ENCODE measurements at places on chromosomes 6 and 20.

GRCh38 chr20:19712721-19713260 is 45.3 kb upstream of the RIN2 start:
- DNase-seq, result no peak

- DNase-seq, result peak; percentile 9
These were observed 73.8 kb upstream of the SCP2D1 start for GRCh38 chr20:18739751-18740166.

- DNase-seq, result no peak
These were observed 81.6 kb upstream of the KHDRBS2 start for GRCh38 chr6:62367601-62368000.

DNA sequence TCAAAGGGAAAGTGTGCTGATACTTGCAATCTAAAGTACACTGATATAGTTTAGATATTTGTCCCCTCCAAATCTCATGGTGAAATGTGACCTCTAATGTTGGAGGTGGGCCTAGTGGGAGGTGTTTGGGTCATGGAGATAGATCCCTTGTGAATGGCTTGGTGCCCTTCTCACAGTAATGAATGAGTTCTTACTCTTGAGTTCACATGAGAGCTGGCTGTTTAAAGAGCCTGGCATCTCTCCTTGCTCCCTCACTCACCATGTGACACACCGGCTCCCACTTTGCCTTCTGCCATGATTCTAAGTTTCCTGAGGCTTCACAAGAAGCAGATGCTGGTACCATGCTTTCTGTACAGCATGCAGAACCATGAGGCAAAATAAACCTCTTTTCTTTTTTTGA is 78.1 kb downstream of the REPS1 start:
- DNase-seq, result no peak

DNA sequence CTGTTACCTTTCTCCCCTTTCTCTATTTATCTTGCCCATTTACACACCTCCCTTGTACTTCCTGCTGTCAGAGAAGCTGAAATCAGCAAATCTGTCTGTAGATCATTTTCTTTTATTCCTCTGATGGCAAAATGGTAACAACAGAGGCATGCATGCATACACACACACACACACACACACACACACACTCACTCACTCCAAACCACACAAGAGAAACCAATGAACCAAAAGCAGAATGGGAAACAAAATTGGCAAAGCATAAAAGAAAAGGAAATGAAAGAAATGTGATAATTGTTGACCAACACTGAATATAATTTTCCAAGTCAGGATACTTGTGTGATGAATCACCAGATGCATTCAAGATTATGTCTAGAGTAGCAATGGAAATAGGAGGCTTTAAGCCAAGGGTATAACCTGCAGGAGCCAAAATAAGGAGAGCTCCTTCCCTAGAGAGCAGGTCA is 172.4 kb downstream of the PLCB4 start:
- DNase-seq, result no peak

- DNase-seq, result no peak
These were observed 146.1 kb upstream of the LRFN2 start for GRCh38 chr6:40733290-40733689.

DNA sequence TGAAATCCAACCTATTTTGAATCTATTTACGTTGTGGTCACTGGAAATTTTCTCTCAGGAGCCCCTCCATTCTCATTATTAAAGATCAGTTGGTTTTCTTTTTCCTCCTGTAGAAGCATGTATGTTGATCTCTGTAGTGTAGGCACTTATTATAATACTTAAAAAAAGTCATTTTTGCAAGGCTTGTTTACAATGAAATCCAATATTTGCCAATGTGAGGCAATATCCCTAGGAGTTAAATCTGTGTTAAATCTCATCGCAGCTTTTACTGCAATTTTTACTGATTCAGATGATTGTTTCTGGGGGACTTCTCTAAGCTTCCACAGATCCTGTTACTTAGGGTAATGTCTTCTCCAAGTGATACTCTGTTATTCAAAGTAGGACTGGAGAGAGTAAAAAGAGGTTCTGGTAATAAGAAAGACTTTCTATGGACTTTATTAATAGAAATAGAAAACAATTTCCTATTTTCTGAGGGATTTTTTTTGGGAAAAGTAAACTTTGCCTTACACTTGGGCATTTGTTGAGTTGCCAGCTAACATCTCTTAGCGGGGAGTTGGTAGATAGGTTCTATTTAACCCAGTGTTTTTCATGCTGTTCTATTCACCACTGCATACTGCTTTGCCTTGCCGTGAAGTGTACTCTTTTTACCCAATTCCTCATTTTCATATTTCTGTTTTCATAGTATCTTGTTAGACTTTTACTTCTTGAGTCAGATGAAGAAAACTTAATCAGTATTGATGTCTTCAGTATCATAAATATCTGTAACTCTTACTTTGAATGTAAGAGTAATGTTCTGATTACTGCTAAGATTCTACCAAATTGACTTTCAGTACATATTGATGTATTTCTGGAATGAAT is 48.6 kb downstream of the CDKAL1 start:
- no peak for DNase-seq

- DNase-seq, result peak; percentile 41
These were observed 5.5 kb downstream of the DYNLT1 start for GRCh38 chr6:158639056-158639455.

DNA sequence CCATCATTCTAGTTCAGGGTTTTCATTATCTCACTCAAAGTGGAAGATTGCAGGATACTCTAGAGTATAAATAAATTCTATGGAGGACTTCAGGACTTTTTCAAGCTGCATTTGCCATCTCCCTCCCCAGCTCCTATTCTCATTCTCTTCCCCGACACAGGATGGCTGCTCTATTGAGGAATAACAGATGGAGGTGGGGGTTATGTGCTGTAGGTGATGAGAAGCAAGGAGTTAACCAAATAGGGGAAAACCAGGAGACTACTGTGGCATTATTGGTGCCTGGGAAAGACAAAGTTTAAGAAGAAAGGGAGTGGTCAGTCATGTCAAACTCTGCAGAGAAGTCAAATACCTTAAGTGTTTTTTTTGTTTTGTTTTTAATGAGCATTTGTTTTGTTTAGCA is 109.3 kb downstream of the GRIK2 start:
- no peak for DNase-seq

DNA sequence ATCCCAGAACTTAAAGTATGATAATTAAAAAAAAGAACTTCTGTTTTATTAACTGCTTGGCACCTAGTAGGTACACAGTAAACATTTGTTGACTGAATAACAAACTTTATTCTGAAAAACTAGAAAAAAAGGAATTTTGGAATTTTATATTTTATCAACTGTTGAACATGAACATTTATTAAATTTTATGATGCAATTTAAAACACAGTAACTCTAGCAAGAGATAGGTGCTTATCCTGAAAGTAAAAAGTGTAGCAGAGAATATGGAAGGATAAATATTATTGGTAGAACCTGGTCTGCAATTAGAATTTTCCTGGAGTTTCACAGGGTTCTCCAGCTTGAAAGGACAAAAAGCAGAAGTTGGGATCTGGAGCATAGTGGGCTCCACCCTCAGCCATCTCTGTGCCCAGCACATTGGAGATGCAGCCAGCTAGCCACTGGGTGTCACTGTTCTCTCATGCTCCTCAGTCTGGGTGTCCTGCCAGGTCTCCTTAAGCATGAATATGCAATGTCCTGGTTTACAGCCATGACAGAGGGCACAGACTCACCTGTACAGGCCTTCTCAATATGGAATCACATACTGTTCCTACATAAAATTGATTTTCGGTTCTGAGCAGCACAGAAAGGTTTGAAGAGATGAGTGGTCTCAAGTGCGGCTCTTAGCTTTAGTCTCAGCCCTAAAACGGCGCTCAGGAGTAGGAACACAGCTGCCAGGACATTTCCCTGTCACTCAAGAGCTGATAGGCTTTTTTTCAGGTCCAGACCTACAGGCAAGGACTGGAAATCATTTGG is 31.7 kb upstream of the IL20RA start:
- peak; percentile 75 for DNase-seq

GRCh38 chr20:25187635-25188034 is 7.9 kb upstream of the ENTPD6 start:
- DNase-seq, result no peak

- no peak for DNase-seq
These were observed 111.3 kb downstream of the UBE3D start for GRCh38 chr6:82954356-82954755.

DNA sequence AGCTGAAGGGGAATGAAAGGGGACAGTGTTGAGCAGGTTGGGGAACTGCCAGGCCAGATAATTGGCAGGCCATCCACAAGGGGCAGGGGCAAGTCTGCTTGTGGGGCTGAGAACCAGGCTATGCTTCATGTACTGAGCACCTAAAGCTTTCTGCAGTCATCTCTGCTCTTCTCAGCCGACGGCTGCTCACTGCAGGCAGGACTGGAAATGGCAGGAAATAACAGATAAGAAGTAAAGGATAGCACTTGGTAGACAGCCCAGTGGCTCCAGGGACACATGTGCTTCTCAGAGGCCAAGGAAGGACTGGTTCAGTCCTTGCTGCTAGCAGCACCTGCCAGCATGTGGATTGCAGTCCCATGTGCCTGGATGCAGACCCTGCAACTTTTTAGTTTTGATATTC is 89.8 kb downstream of the CD164 start:
- DNase-seq, result no peak

DNA sequence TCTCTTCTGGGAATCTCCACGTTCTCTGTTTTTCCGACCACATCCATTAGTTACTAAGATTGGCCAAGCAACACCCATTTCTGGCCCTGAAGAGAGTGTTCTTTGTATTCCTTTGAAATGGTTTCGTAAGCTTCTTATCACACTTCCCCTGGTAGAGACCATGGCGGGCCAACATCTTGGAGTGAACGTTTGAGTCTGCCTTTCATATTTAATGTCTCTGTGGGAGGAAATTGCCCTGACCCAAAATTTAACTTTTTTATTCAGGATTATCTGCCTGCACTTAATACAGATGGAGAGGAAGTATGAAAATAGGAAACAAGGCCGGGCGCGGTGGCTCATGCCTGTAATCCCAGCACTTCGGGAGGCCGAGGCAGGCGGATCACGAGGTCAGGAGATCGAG is 177.0 kb upstream of the SNX9 start:
- no peak for DNase-seq

DNA sequence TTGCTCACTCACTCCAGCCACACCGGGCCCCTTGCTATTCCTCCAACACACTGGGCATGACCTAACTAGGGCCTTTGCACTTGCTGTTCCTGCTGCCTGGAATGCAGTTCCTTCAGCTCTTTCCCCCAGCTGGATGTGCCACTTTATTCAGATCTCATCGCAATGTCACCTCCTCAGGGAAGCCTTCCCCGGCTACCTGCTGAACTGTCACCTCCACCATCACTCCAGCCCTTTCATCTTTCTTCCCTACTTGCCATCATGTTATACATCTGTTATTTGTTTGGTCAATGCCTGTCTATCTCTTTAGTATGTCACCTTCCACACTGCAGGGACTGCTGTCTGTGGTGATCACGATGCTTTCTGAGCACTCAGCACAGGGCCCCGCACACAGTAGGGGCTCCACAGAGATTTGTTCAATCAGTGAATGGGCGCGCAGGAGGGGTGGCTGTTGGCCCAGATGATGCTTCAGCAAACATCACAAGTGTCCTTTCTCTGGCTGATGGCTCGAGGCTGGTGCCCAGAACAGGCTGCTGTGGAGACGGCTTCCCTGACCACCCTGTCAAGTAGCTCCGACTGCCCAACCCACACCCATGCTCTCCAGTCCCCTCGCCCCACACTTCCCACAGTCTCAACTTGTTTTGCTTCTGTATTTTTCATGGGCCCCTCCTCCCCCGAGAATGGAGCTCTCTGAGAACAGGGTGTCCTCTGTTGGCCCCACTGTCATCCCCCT is 31.8 kb downstream of the CEBPB start:
- no peak for DNase-seq

- DNase-seq, result no peak
These were observed 78.4 kb upstream of the TMEM170B start for GRCh38 chr6:11459079-11459610.

DNA sequence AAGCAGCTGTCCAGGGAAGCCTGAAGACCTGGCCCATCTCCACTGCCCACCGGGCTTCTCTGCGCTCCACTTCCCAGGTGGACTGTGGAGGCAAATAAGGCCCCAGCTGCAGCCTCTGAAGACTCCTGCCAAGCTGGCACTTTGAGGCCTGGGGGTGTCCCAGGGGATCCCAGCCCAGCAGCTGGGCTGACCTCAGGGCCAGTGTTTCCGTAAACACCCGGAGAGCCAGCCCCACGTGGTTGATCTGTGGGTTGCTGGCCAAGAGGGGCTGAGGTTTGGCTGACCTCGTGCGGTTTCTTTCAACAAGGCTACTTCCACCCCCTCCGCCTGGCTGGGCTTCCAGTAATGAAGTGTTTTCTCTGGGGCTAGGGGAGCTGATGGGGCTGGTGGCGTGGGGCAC is 12.4 kb upstream of the CCN5 start:
- DNase-seq, result no peak

GRCh38 chr6:31740397-31741223 is 805 bp downstream of the MSH5 start:
- DNase-seq, result no peak

GRCh38 chr20:40835321-40835720 is 146.3 kb upstream of the MAFB start:
- DNase-seq, result no peak

DNA sequence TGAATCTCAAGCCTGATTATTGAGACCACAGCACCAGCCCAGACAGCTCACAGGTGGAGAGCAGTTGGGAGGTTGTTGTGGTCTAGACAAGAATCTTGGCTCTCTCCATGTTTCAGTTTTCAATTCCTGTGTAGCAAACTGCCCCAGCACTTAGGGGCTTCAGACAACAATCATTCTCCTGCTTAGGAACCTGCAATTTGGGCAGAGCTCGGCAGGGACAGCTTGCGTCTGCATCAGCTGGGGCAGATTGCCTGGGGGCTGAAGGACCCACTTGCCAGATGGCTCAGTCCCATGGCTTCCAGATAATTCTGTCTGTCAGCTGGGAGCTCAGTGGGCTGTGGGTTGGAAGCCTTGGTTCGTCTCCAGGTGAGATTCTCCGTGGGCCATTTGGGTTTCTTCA is 6.9 kb downstream of the TGM6 start:
- no peak for DNase-seq

GRCh38 chr20:18754030-18754652 is 59.4 kb upstream of the SCP2D1 start:
- no peak for DNase-seq

GRCh38 chr6:13471184-13471583 is 16.2 kb downstream of the GFOD1 start:
- DNase-seq, result no peak

- DNase-seq, result peak; percentile 59
These were observed 39.0 kb downstream of the GMPR start for GRCh38 chr6:16277101-16277981.

Measured in H1 (cell line).